ENCODE measurements at places on chromosomes 4 and X. TPM values are rescaled to one million over a fixed set of nuclear protein-coding genes. Genes with fewer than 3 reads are reported as not detected.

GRCh38 chr4:15353207-15353606 is 74.6 kb upstream of the C1QTNF7 start:
- DNase-seq: no peak

DNA sequence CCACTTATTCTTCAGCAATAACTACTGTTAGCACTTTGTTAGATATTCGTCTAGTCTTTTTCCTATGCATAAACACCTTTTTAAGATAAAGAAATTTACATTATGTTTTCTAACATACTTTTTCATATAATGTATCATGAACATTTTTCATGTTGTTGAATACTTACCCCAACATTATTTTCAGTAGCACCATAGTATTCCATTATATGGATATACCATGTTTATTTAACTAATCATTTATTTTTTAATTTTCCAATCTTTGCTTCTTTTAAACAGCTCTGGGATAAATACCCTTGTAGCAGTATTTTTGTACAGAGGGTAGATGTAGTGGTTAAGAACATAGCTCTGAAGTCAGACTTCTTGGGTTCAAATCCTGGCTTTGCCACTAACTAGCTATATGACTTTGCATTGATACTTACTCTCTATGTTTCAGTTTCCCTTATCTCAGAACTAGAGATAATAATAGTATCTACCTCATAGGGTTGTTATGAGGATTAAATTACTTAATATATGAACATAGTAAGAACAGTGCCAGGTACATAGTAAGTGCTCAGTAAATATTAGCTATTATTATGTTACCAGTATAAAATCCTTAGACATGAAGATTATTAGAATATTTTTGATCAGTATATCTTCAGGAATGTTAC is 11.3 kb downstream of the EXOC1 start:
- DNase-seq: no peak

Gene IL21
- not detected for total RNA-seq

Gene F8A2
- not detected for total RNA-seq

Gene SPATA4
- not detected for total RNA-seq

DNA sequence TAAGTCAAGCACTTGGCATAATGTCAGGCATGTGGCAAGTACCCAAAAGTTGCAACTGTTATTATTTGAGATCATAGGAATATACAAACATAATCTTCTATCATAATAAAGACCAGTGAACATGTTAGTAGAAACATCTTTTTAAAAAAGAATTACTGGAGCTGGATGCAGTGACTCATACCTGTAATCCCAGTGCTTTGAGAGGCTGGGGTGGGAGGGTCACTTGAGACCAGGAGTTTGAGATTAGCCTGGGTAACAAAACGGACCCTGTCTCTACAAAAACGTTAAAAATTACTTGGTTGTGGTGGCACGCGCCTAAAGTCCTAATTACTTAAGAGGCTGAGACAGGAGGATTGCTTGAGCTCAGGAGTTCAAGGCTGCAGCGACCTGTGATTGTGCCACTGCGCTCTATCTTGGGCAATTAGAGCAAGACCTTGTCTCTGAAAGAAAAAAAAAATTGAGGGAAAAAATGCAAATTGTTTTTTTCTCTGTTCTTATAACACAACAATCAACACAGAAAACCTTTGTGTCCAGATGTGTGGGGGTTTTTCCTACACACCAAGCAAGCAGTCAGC is 284.3 kb downstream of the ARHGAP10 start:
- DNase-seq: no peak

- DNase-seq: no peak
Observed at GRCh38 chr4:7714176-7714575, 225.5 kb downstream of the AFAP1 start.

GRCh38 chr4:165613581-165613980 is 234.8 kb downstream of the CPE start:
- no peak for DNase-seq

DNA sequence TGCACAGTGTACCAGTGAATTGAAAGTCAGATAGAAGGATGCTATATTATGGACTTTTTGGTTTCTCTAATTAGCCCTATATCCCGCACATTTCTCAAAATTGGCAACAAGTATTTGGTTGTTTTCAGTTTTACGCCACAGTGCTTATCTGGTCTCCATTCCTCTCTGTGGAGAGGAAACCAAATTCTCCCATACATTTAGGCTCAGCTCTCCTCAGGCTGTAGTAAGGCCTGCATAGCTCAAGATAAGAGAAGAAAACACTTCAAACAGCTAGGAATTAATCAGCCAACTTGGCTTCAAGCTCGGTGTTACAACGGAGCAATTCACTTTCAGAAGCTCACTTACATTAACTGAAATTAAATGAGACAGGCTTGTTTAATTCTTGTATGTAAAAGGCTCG is 263.2 kb downstream of the PDHA2 start:
- DNase-seq: no peak

DNA sequence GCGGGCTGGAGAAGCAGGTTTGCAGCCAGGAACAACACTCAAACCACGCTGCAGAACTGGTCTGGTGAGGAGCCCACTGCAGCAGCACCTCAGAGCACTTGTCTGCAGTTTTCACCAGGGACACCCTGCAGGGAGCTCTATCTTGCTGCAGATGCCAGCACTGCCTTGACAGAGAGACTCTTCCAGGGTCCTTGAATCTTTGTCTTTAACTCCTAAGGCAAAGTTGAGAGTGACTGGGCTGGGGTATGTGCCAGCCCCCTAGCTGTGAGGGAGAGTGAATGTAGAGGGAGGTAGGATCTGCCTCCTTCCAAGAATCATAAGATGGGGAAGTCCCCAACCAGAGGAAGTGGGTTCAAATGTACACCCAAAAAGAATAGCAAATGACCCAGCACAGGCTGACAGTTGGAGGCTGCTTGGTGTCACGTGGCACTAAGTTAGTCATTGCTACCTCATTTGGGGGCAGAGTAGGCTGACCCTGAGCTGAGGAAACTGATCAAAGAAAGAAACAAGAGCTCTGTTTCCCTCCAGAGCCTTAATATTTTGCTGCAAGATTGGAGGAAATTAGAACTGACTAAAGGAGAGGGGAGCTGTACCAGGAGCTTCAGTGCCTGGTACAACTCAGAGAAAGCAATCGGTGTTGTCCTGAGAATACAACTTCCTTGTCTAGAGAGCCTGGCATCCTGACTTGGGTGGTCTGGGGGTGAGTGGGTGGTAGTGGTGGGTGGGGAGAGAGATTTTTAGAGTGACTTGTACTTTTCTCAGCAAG is 28.2 kb upstream of the HUWE1 start:
- DNase-seq: no peak

DNA sequence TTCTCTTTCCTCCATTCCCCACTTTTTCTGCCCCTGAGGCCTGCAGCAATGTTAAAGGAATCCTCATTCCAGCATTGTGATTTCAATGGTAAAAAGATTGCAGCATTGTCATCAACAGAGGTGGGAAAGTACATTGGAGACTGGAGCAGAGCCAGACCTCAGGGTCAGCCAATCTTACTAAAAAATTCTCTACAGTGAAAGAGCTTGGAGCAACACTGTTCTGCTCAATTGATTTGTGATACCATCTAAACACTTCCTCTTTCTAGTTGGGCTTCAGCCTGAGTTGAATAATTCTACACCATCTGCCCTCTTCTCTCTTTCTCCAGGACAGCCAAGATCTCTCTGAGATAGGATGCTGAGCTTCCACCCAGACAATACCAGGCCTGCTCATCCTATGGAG is 176.5 kb downstream of the AR start:
- no peak for DNase-seq

DNA sequence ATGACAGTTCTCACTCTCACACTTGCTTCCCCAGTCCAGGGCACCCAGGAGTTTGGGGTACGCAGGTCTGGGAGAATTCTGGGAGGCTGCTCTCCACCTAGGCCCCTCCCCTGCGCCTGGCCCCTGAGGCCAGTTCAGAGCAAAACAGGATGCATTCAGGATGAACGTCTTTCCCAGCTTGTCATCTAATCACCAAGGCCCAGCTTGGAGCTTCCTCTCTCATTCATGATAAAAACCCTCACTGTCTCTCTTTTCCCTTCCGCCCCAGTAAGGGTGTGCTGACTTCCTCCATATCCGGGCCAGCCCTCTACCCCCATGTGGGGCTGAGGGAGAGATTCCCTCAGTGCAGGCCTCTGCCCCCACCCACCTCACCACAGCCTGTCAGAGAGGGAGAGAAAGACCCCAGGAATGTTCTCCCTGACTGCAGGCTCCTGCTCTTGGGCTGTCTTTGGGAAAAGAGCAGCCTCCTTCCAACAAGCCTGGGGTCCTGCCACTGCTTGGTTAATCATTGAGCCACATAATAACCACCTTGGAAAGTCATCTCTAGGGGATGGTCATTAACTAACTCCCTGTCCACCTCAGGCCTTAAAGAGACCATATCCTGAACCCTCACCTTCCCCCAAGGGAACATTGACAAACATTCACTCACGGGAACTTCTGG is 50.1 kb downstream of the STARD8 start:
- no peak for DNase-seq

DNA sequence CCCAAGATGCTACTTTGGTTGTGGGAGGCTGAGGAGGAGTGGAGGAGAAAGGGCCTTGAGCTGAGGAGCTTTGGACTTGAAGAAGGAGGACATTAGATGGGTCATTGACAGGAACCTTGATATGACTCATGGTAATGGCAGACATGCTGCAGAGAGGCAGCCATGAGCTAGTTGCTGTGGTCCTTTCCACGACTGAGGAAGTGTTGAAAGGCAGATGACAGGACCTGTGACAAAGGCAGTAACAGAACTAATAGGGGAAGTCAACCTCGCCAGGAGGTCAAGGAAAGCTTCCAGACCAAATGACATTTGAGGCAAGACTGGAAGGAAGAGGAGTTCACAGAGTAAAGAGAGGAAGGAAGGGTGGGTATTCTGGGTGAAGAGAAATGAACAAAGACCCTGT is 7.6 kb upstream of the XPNPEP2 start:
- no peak for DNase-seq

DNA sequence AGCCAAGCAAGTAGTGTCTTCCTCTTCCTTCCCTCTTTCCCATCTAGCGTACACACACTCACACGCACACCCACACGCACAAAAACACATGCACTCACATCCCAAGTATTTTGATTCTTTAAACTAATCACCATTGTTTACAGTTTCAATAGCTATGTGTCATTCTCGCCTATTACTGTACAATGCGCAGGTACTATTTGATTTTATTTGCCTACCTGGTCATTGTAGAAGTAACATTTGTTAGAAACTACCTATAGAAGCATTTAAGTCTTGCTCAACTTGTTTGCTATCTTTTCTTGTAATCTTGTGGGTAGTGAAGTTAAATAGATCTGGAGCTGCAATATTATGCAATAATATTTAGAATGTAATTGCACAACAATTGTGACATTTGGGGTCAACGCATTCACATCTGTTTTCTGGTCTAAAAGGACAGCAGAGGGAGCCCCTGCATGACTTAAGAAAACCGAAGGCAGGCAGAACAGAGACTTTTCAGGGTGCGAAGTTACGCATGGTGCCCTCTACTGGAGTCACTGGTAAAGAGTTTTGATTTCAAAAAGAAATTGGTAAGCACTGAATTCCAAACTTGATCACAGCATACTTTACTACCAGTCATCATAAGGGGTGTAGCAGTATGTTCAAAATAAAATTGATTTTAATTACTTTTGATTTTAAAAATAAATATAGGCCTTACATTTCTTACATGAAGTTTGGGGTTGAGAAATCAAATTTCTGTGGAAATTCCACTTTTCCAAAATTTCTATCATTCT is 503.3 kb upstream of the FAM241A start:
- DNase-seq: peak; percentile 74

- no peak for DNase-seq
Observed at GRCh38 chr4:15065516-15065915, 63.2 kb downstream of the CPEB2 start.

- no peak for DNase-seq
Observed at GRCh38 chrX:130055899-130056298, 54.4 kb downstream of the ELF4 start.

GRCh38 chrX:137858106-137858505 is 292.2 kb downstream of the ZIC3 start:
- no peak for DNase-seq

DNA sequence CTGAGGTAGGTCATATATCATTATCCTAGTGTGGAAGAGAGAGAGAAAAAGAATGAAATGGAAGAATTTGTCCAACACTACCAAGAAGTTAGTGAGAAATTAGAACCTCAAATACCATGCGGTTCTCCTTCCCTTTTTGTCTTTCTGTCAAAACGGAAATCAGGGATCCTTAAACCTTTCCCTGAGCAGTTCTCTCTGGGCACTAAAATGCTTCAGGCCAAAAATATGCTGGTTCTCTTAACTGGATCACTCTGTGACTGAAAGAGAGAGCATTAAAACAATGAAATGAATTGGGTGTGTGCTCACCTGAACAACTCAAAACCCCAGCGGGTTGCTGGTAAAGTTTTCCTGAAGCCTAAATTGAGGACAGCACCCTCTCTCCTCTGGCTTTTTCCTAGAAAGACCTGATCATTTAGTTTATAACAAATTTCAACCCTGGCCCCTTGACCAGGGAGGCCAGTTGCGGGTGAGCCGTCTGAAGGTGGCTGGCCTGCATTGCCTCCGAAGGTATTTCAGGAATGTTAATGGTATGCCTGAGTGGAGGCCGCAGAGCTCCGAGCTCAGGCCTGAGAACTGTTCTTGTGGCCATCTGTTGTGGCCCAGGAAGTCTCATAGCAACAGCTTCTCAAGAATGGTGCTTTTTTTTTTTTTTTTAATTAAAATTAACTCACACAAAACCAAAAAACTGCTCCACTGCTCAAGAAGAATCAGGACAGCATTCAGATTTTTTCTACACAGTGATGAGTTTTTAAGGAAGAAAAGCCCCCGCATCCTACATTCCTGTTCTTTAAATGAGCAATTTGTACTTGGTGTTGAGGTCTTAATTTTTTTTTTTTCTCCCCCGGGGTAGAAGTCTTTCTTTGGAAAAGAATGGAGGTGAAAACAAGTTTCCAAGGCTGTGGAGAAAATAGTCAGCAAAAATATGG is 155.1 kb downstream of the SHROOM3 start:
- no peak for DNase-seq

- DNase-seq: no peak
Observed at GRCh38 chr4:16896881-16897750, 1.3 kb downstream of the LDB2 start.

DNA sequence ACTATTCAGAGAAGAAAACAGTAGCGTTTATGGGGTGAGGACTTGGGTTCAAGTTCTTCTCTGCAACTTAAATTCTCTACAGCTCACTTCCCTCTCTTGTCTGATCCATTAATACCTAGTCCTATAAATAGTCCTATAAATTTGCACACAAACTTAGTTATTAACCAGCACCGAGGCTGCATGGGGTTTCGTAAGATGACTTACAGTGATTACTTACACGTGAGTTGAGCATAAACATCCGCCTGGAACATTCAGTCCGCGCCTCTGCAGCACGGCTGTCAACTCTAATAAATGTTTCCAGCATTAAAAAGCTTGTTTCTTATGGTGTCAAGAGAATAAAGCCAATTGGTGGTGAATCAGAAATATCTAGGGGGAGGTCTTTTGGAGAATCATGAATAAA is 103.0 kb upstream of the ENPP6 start:
- DNase-seq: no peak

DNA sequence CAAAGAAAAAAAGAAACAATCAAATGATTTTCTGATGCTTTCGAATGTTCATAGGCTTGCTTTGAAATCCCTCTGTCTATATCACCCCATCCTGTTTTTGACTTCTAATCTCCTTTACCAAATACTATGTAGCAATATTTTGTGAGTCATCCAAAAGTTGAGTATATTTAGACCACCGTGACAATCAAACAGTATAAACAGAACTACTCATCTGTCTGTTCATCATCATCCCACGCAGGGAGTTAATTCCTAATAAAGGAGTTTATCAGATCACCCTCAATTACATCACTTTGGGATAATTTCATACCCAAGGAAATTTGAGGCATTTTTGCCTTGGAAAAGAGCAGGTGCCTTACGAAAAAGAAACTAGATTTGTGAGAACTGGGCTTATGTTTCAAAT is 212.9 kb downstream of the CBR4 start:
- no peak for DNase-seq

Gene UNC5C
- total RNA-seq: 0.02 TPM

All from NCI-H460 (cell line).